Stimulated activated CD8-positive, alpha-beta memory T cell treated with anti-CD3 and anti-CD28 coated beads, Interleukin-15, amount 100 ng/mL, for 24 hours (primary cell): ENCODE measurements at places on chromosomes 3 and 15.
A peak's percentile ranks its signal among the peaks of the same experiment; 100 is the strongest.

GRCh38 chr15:40421246-40422157 lies 15.9 kb downstream of the IVD start:
- peak; percentile 74 for DNase-seq

GRCh38 chr15:100720406-100720967 lies 118.1 kb downstream of the ASB7 start:
- DNase-seq: no peak

DNA sequence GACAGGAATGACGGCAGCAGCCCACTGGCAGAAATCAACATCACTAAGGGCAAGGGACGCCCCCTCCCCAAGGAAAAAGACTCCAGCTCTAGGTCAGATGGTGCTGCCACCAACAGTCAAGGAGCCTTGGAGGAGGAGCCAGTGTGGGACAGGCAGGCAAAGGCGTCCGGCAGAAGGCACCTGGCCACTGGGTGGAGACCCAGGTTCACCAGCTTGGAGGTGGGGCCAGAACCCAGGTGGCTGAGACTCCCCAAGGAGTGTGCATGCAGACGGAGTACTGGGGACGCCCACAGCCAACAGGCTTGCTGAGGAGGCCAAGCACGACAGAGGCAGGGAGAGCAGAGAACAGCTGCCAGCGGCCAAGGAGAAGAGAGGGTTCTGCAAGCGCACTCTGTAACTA lies 35.2 kb downstream of the PTPN23 start:
- DNase-seq: no peak

DNA sequence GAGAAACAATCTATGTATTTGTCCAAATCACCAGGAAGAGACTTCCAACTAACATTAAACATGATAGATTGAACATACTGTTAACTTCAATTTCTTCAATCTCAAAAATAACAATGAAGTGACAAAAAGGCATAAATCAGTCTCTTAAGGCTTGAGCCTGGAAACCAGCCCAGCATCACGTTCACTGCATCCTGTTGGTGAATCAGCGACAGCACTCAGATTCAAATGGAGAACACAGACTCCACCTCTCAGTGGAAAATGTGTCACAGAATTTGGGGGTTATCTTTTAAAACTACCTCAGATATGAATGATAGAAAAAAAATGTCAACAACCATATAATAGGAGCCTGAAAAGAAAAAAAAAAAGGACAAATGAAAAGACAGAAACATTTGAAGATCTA lies 212.0 kb downstream of the MINAR1 start:
- no peak for DNase-seq
